ENCODE measurements at places on chromosomes 12 and 14.

GRCh38 chr12:7144414-7145120, 14.4 kb downstream of the CLSTN3 start:
- DNase-seq = peak; percentile 65

DNA sequence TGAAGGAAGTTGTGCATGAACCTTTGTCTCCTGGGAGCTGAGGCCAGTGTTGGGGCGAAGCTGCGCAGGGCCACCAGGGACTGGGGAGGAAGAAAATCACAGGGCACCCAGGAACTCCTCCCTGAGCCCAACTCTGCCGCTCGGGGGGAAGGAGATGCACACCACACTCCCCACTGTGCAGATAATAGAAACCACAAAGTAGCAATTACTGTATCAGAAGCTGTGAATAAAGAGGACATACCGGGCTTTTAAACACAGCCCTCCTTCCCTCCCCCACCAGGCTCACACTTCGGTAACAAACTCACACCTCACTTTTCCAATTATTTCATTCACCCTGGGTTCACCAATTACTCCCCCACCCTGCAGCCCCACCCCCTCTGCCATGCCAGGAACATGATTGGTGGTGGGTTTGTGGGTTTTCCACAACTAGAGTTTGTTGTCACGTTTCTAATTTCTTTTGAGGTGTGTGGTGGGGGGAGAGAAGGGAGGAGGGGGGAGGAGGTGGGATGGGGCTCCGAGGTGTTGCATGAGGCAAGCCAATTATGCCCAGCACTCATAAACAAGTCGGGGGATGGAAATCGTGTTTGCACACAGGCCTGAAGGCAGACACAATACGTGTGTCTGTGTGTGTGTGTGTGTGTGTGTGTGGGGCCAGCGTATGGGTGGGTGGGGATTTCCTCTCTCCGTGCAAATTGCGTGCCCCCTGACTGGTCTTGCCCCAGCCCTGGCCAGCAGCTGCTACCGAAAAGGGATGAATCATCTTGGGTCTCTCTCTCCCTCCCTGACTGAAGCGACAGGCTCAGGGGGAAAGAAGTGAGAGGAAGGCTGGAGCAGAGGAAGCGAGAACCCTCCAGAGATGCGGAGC, 103.3 kb downstream of the RBM19 start:
- DNase-seq = no peak

GRCh38 chr12:121949648-121950397, 31.4 kb downstream of the CFAP251 start:
- DNase-seq = no peak

DNA sequence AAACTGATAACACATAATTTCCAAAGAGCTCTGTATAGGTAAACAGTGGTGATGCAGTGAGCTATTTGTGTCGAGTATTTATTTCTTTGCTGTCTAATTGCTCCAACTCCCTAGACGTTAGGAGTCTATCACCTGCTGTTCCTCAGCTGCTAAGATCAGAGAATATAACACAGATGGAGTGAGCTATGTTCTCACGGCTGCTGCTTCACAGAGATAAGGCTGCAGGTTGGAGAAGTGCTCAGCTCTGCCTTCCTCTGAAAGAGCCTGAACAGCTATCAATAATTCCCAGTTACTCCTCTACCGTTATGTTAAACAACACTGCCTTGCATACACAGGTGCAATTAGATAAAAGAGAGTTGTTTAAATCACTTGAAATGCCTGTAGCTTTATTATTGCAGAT, 103.2 kb upstream of the MDGA2 start:
- no peak for DNase-seq

DNA sequence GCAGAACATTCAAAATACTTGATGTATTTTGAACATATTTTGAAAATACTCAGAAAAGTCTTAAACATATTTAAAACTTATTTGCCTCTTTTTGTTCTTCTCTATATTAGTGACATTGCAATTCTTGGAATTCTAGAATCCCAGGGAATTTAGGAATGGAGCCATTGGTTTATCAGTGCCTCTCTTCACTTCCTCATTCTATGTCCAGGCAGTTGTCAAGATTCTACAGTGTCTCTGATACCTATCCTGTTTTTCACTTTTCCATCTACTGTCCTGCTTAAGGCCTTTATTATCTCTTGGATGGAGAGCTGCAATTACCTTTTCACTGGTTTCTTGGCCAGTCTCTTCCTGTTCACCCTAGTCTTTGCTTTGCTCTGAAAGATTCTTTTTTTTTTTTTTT, 144.6 kb downstream of the TTLL5 start:
- DNase-seq = no peak

GRCh38 chr12:114508529-114509129, 102.7 kb upstream of the TBX5 start:
- peak; percentile 77 for DNase-seq

GRCh38 chr14:53022593-53022992, 71.7 kb upstream of the FERMT2 start:
- no peak for DNase-seq

Measured in sciatic nerve (tissue), 2 donors.